ENCODE measurements at places on chromosomes 2 and 18. TPM values are rescaled to one million over a fixed set of nuclear protein-coding genes. Genes with fewer than 3 reads are reported as not detected.

GRCh38 chr2:57878171-57878865, 168.3 kb upstream of the VRK2 start:
- DNase-seq: no peak

- no peak for DNase-seq
Measured at GRCh38 chr2:226076529-226076928, 677.0 kb downstream of the NYAP2 start.

- no peak for DNase-seq
Measured at GRCh38 chr2:71664161-71664560, 210.8 kb downstream of the DYSF start.

OSR1 gene
- total RNA-seq: 6.3 TPM

DNA sequence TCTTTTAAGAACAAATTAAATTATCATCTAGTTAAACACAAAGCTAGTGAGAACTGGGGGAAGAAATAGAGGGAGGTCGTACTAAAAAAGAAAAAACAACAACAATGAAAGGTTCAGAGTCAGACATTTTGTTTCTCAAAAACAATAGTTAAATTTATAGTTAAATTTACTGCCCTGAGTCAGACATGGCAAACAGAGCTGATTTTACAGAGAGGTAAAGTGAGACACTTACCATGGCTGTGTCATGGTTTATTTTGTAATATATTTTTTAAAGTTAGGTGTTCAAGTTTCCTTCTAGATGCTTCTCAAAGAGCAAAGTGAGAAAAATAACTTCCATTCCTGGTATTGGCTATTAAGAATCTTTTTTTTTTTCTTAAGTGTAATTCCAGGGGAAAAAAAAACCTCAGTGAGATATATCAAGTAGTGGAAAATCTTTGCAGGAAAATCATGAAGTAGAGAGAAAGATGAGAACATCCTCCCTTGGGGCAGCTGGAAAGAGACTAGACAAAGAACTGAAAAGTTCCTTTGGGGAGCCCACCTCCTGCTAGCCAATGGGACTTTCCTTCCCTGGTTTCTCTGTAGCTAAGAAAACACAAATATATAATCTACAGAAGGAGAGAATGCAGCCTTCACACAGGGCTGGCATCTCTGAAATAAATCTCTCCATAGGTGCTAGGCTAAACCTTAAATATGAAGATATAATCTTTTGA, 12.3 kb downstream of the KLF7 start:
- DNase-seq: no peak

ALLC gene
- not detected for total RNA-seq

- no peak for DNase-seq
Measured at GRCh38 chr2:134305109-134305491, 51.2 kb downstream of the MGAT5 start.

DNA sequence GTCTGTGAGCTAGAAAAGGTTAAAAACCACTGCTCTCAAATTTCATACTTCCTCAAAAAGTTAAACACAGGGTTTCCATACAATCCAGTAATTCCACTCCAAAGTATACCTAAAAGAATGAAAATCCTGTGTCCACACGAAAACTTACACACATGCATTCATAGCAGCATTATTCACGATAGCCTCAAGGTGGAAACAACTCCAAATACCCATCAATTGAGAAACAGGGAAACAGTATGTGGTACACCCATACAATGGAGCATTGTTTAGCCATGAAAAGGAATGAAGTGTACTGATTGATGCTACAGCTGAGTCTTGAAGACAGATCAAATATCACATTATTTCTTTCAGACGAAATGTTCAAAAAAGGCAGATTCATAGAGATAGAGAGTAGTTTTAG, 36.7 kb downstream of the UXS1 start:
- DNase-seq: no peak

DNA sequence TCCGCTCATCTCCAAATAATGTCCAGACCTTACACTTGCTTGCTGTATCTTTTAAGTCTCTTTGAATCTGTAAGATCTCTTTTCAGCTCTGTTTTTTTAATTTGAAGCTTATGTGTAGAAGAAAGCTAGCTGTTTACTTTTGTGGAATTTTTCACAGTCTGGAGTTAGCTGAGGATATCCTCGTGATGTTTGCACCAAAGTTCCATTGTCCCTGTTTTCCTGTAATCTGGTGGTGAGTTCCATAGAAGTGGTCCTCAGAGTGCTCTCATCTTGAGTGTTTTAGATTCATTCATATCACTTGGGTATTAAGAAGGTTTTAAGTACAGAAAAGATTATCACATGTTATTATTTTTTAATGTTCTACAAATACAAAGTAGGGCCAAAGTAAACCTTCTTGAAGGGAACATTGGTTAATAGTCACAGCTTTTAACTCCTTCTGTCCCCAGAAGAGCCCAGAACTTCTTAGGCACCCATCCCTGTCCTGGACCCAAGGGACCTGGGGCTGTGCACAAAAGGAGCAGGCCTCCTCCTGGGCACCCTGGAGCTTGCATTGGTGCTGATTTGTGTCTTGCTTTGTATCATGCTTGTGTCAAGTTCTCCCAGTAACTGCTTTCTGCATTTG, 15.0 kb downstream of the MLPH start:
- peak; percentile 34 for DNase-seq

DNA sequence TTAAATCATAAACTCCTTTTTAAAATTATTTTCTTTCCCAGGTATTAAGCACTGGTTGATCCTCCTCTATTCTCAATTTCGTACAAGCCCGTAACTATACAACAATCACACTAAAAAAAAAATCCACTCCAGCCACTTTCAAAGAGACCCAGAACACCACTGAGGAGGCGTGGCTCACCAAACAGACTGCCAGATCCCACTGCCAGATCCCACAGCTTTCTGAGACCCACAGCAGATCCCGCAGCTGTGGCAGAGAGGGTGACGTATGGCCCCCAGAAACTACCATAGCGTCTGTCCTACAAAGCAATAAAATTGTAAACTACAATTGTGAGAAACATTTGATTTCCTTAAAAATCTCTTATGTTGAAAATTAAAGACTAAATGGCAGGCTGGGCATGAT, 230.7 kb upstream of the PXDN start:
- DNase-seq: no peak

DNA sequence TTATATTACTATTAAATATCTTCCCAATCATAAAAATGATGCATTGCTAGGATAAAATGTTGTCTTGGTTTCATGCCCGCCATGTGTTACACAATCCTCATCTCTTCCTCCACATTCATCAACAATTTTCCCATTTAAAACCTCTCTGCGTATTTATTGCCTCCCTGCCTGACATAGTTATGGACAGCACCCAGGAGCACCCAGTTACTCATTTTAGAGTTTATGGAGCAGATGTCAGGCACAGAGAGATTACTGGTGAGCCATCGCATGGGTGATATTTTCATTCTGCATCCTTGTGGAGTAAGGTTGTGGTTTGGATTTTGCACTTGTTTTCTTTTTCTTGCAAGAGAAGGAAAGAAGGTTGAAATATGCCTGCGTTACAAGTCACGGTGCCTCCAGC, 116.7 kb upstream of the NPAS2 start:
- DNase-seq: peak; percentile 16

GRCh38 chr2:158761621-158762020, 33.5 kb upstream of the DAPL1 start:
- DNase-seq: no peak

DNA sequence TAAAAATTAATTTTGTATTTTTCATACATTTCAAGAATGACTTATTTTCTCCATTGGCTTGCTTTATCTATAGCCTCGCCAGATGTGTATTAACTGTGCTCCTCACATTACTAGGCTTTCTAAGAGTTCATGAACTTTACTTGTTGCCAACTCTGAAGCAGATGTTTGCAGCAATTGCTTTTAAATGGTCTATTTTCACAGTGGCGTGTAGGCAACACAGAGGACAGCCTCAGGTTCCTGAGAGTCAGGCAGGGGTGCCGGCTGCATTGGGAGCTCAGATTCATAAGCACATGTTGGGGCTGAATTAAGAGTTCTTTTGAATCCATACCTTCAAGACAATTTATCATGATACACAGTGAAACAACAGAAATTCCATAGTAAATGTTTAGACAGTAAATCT, 179.2 kb upstream of the PXDN start:
- no peak for DNase-seq

GALNT3 gene
- not detected for total RNA-seq

- peak; percentile 13 for DNase-seq
Measured at GRCh38 chr2:112216167-112216566, 38.7 kb downstream of the ZC3H8 start.

DNA sequence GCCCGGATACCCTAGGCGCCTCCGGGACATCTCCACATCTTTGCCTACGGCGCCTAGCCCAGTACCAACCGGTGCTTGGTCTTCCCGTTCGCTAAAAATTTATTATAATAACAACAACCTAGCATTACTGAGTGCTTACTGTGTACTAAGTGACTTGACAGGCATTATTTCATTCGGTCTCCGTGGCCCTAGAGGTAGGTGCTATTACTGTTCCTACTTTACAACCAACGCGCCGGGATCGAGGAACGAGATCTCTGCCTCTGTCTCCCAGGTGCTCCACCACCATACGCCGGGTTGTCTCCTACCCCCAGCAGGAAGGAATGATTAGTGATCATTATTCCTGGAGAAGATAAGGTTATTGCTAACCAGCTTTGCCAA, 657 bp upstream of the BIN1 start:
- DNase-seq: no peak

GRCh38 chr2:235004329-235004903, 52.6 kb downstream of the SH3BP4 start:
- DNase-seq: no peak

DNA sequence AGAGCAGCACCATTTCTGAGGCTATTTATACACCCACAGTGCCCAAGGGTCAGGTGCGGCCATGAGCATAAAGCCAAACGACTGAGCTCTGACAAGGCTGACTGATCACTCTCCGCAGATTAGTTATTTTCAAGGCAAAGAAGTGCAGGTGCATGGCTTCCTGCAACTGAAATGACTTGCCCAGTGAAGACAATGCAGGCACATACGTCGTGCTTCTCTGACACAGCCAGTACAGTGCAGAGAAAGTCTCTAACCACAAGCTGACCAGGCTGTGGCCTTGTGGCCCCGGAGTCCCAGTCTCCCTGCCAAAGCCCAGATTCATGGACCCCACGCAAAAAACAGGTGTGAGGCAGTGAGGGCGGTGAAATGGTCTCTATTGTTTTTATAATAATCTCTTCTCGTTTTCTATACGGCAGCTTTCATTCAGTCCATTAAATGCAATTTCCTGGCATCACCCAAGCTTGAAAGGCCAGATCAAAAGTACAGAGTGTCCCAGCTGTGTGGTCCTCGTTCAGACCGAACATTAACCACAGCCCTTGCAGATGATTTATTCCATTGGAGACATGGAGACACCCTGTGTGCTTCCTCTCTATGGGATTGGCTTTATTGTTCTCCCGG, 447.0 kb upstream of the ID2 start:
- peak; percentile 13 for DNase-seq

MEMO1 gene
- total RNA-seq: 79.9 TPM

- no peak for DNase-seq
Measured at GRCh38 chr18:44911773-44912172, 231.1 kb downstream of the SETBP1 start.

DNA sequence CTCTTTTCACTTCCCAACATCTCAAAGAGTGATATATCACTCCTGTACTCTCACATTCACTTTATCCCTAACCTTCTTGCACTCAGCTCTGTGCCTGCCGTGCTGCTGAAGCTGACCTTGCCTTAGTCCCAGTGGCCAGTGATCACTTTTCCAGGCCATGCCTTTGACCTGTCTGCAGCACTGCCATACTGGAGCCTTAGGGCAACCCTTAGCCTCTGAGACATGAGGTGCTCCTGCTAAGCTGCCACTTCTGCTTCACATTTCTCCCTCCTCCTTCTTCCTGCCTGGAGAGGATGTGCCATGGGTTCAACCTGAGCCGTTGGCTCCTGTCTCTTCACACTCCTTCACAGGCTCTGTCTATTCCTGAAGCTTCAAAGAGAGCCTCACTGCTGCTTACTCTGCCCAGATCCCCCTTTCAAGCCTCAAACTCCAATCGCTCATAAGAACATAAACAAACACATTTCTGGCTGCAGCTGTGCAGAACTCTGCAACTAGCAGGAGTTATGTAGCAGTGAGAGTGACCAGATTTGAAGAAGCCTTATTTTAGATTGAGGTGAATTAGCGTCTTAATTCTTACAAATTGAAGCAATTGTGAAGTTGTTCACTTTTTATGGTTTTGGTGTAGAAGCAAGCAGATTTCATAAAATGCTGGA, 716.2 kb upstream of the FANCL start:
- DNase-seq: no peak

DNA sequence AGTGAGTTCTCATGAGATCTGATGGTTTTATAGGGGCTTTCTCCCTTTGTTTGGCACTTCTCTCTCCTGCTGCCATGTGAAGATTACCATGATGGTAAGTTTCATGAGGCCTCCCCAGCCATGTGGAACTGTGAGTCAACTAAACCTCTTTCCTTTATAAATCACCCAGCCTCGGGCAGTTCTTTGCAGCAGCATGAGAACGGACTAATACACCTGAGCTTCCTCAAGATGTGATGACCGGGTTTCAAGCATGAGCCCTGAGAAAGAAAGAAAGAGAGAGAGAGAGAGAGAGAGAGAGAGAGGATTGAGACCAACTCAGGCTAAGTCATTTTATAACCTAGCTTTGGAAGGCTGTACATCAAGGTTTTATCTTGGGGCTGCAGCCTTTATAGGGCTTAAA, 167.7 kb upstream of the SERPINE2 start:
- DNase-seq: no peak

- DNase-seq: no peak
Measured at GRCh38 chr2:9473308-9473984, 905 bp upstream of the IAH1 start.

AOX1 gene
- total RNA-seq: 8.4 TPM

- DNase-seq: no peak
Measured at GRCh38 chr2:38898256-38898655, 8.6 kb downstream of the ARHGEF33 start.

- DNase-seq: no peak
Measured at GRCh38 chr2:190327867-190328572, 8.4 kb upstream of the HIBCH start.

DNA sequence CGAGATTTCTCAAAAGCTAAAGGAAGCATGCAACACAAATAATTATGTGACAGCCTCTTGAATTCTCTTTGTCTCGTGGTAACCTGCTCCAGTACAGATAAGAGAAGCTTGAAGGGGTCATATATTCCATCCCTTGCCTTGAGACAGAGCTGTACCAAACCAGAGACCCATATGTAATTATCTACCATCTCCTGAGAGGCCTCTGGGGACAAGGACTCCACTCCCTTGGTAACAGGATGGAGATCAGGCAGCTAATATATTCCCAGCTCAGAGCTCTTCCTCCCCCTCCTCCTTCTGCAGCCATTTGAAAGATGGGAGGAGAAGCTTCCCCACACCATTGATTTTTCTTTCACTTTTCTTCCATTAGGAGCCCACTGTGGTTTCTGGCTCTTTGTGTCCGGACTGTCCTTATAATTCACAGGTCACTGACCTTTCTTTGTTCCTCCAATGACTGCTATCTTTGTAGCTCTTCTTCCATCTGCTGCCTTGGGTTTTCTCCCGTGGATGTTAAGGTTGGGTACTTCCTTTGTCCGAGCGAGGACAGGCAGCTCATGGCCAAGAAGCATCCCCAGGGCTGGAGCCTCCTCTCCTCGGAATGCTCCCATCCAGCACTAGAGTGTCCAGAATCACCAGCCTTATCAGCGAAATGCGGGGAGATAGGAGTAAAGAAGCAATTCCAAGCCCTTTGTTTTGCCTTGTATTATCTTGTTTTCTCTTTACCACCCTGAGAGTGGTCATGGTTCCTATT, 72.6 kb upstream of the STPG4 start:
- no peak for DNase-seq

MC2R gene
- not detected for total RNA-seq

OTX1 gene
- 0.41 TPM for total RNA-seq

GRCh38 chr2:136255648-136256461, 137.9 kb upstream of the CXCR4 start:
- no peak for DNase-seq

SERPINB5 gene
- total RNA-seq: not detected

- DNase-seq: no peak
Measured at GRCh38 chr18:9353596-9353995, 19.0 kb downstream of the TWSG1 start.
